ENCODE measurements at places on chromosomes 6 and 20. TPM values are rescaled to one million over a fixed set of nuclear protein-coding genes. Genes with fewer than 3 reads are reported as not detected.

RIPPLY2 gene
- not detected for total RNA-seq

ZFP64 gene
- total RNA-seq, result 9.2 TPM

FAM162B gene
- not detected for total RNA-seq

DNA sequence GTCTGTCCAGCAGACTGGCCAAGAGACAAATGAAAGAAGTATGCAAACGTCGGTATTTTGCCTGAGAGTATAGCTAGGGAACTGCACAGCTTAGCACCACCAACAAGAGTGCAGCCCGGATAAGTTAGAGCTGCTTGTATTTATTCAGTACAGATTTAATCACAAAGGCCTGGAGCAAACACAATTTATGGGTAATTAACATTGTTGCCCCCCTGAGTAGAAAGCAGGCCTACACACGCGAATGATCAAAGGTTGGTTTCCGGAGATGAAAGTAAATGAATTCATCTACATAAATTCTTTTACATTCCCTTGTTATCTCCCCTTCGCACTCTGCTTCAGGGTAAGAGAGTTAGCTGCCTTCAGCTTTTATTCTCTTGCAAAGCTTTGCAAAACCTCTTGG, 24.7 kb upstream of the CRISP1 start:
- no peaks in the 10 kb centered on the region for H3K4me1 ChIP-seq
- no peaks in the 10 kb centered on the region for H3K27me3 ChIP-seq
- no peak for DNase-seq
- no peak overlapping the region for H3K27ac ChIP-seq
- no peaks in the 10 kb centered on the region for H3K36me3 ChIP-seq

- H3K36me3 ChIP-seq, result no peaks in the 10 kb centered on the region
- no peaks in the 10 kb centered on the region for H3K27me3 ChIP-seq
- no peak overlapping the region for H3K27ac ChIP-seq
- peaks cover 53% of the 10 kb centered on the region for H3K4me1 ChIP-seq
These were observed 6.4 kb downstream of the CD2AP start for GRCh38 chr6:47483853-47484546.

DNA sequence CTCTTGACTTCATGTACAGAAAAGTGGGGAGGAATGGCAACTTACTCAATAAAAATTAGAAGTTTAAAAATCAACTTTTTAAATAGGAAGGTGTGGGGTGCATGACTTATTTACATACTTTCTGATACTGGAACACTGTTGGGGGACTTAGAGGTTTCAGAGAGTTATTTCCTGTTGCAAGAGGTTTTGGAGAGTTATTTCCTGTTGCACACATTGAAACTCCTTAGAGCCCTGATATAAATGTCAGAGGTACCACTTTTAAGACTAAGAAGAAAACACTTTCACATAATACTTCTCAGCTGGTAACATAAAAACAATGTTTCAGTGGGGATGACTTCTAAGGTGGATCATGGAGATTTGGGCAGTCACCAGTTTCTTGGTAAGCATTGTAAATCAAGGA, 579.9 kb downstream of the MMUT start:
- H3K36me3 ChIP-seq, result no peaks in the 10 kb centered on the region
- no peaks in the 10 kb centered on the region for H3K27me3 ChIP-seq
- DNase-seq, result no peak
- H3K4me1 ChIP-seq, result no peaks in the 10 kb centered on the region
- H3K4me3 ChIP-seq, result no peak overlapping the region

All from activated CD4-positive, alpha-beta memory T cell treated with anti-CD3 and anti-CD28 coated beads for 36 hours (primary cell).